ENCODE measurements at places on chromosomes 7 and 10. TPM values are rescaled to one million over a fixed set of nuclear protein-coding genes. Genes with fewer than 3 reads are reported as not detected.

- no peak overlapping the region for H3K27ac ChIP-seq
- no peak overlapping the region for H3K4me3 ChIP-seq
- no peaks in the 10 kb centered on the region for H3K36me3 ChIP-seq
- H3K27me3 ChIP-seq: peaks cover 3% of the 10 kb centered on the region
These were observed 8.3 kb downstream of the TRPV6 start for GRCh38 chr7:142876991-142877910.

DNA sequence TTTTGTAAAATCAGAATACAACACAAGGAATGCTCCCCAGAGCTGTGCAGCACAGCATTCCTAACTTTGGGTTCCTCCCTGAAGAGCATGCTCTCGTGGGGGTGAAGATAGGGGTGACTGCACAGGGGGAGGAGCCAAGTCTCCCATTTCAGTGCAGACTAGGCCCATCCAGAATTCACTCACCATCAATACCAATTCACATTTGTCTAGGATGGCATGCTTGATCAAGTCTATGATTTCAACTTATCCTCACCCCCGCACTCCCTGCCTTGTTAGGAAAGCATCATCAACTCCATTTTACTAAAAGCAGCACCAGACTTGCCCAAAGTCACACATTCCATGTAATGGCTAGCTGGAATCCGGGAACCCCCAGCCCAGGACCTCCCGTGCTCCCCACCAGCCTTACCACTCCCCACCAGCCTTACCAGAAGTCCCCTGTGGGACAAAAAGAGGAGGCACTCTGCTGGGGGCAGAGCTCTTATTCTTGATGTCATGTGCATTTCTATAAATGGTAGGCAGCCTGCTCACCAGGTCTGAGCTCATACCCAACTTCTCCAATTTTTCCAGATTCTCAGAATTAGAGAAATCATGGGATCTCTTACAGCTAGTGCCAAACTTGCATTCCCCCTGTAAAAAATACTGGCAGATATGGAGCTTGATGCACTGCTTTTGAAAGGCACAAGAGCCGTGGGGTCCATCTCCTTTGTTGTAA, 6.2 kb downstream of the PARP12 start:
- no peaks in the 10 kb centered on the region for H3K27me3 ChIP-seq
- no peak for DNase-seq
- H3K4me1 ChIP-seq: peaks cover 24% of the 10 kb centered on the region
- H3K4me3 ChIP-seq: no peak overlapping the region
- H3K36me3 ChIP-seq: peaks cover 5% of the 10 kb centered on the region

DNA sequence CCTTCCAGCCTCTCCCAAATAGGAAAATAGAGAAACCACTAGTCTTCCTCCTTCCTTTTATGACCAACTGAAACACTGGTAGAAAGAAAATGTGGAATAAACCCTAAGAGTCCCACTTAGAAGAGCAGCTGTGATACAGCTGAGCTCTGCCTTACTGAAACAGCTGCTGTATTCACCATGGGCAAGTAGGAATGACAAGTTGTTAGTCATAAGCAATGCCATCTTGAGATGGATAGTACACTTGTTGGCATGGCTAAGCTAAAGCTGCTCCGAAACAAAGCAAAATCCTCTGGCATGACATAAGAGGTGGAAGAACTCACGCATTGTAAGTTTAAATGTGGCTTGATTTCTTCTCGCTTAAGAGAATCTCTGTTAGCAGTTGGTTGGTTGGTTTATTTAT, 48.3 kb upstream of the TMEM236 start:
- H3K4me3 ChIP-seq: no peak overlapping the region
- H3K27ac ChIP-seq: no peak overlapping the region
- no peak for DNase-seq
- no peaks in the 10 kb centered on the region for H3K4me1 ChIP-seq

- peaks cover 8% of the 10 kb centered on the region for H3K4me1 ChIP-seq
- no peaks in the 10 kb centered on the region for H3K27me3 ChIP-seq
- H3K27ac ChIP-seq: no peak overlapping the region
- DNase-seq: no peak
- no peaks in the 10 kb centered on the region for H3K36me3 ChIP-seq
These were observed 3.2 kb upstream of the BLOC1S2 start for GRCh38 chr10:100289641-100290040.

DNA sequence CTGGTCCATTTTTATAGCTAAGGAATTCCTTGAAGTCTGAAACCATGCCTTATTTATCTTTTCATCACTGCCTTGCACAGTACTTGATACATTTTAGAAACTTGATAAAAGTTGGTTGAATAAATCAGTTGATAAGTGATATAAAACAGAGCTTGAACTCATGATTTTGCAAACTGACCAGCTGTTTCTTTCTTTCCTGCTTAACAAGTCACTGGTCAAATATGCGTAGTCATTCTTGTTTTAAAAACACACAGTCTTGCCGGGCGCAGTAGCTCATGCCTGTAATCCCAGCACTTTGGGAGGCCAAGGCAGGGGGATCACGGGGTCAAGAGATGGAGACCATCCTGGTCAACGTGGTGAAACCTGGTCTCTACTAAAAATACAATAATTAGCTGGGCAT, 6.3 kb downstream of the TPST1 start:
- no peaks in the 10 kb centered on the region for H3K27me3 ChIP-seq
- DNase-seq: no peak
- H3K36me3 ChIP-seq: no peaks in the 10 kb centered on the region
- H3K27ac ChIP-seq: no peak overlapping the region
- peaks cover 15% of the 10 kb centered on the region for H3K4me1 ChIP-seq
- H3K4me3 ChIP-seq: no peak overlapping the region

GRCh38 chr10:56624082-56624481, 263.0 kb upstream of the ZWINT start:
- DNase-seq: no peak
- peaks cover 16% of the 10 kb centered on the region for H3K4me1 ChIP-seq
- no peak overlapping the region for H3K4me3 ChIP-seq
- no peaks in the 10 kb centered on the region for H3K27me3 ChIP-seq
- H3K27ac ChIP-seq: no peak overlapping the region

DNA sequence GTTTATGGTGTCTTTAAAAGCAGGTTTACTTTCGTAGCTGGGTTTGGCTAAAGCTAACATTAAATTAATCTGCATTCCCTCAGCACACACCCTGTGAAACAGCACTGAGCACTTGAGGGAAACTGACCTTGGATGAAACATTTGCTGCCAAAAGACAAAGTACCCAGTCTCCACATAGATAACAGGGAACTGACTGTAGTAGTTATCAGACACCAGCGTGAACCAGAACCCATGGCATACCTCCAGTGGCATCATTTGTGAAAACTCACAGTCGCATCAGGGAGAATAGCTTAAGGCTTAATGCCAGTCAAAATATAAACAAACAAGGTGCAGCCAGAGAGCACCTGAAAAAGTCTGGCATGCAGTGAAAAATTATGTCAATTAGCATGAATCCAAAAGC, 357.8 kb upstream of the C7orf33 start:
- no peak overlapping the region for H3K27ac ChIP-seq
- no peak overlapping the region for H3K4me3 ChIP-seq
- H3K4me1 ChIP-seq: no peaks in the 10 kb centered on the region

- no peak overlapping the region for H3K4me3 ChIP-seq
- no peaks in the 10 kb centered on the region for H3K27me3 ChIP-seq
- no peaks in the 10 kb centered on the region for H3K36me3 ChIP-seq
- no peak for DNase-seq
- no peak overlapping the region for H3K27ac ChIP-seq
These were observed 254.6 kb downstream of the XPNPEP1 start for GRCh38 chr10:109668703-109669102.

DNA sequence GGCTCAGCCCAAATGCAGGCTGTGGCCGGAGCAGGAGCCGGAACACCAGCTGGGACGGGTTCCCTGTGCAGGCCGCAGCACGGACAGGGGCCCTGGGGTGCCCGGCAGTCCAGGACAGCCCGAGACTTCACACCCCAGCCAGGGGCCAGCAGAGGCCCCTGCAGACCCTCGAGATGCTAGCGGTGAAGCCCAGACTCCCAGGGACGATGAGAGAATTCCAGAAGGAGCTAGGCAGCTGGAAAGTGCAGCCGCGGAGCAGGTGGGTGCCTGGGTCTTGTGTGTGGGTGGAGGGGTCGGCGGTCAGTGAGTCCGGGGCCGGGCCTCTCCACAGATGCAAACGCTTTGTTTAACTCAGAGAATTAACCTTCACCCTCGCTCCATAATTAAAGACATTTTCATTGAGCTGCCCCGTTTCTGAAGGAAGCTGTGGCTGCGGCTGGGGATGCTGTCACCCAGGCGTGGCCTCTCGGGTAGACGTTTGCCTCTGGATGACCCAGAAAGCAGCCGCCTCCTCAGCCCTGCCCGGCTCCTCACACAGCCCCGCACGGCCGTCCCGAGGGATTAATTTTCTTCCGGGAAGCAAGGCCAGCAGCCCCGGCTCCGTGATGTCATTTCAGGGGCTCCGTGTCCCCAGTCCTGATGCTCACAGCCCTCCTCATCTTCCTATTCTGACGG, 26.5 kb downstream of the KNDC1 start:
- no peaks in the 10 kb centered on the region for H3K4me1 ChIP-seq
- no peak overlapping the region for H3K4me3 ChIP-seq
- no peaks in the 10 kb centered on the region for H3K36me3 ChIP-seq

GRCh38 chr7:144403649-144404061, at the start of gene NOBOX:
Gene NOBOX, minus strand, starts transcription at chr7:144403693.
- no peak for DNase-seq
- no peak within 1 kb of the TSS for H3K4me3 ChIP-seq
- no peaks in the 10 kb centered on the region for H3K27me3 ChIP-seq
- no peak within 1 kb of the TSS for H3K27ac ChIP-seq

GRCh38 chr7:35267411-35267810, 13.5 kb upstream of the TBX20 start:
- no peaks in the 10 kb centered on the region for H3K4me1 ChIP-seq
- H3K27me3 ChIP-seq: peaks cover 14% of the 10 kb centered on the region
- H3K4me3 ChIP-seq: no peak overlapping the region
- no peak for DNase-seq
- H3K36me3 ChIP-seq: no peaks in the 10 kb centered on the region
- H3K27ac ChIP-seq: no peak overlapping the region

DNA sequence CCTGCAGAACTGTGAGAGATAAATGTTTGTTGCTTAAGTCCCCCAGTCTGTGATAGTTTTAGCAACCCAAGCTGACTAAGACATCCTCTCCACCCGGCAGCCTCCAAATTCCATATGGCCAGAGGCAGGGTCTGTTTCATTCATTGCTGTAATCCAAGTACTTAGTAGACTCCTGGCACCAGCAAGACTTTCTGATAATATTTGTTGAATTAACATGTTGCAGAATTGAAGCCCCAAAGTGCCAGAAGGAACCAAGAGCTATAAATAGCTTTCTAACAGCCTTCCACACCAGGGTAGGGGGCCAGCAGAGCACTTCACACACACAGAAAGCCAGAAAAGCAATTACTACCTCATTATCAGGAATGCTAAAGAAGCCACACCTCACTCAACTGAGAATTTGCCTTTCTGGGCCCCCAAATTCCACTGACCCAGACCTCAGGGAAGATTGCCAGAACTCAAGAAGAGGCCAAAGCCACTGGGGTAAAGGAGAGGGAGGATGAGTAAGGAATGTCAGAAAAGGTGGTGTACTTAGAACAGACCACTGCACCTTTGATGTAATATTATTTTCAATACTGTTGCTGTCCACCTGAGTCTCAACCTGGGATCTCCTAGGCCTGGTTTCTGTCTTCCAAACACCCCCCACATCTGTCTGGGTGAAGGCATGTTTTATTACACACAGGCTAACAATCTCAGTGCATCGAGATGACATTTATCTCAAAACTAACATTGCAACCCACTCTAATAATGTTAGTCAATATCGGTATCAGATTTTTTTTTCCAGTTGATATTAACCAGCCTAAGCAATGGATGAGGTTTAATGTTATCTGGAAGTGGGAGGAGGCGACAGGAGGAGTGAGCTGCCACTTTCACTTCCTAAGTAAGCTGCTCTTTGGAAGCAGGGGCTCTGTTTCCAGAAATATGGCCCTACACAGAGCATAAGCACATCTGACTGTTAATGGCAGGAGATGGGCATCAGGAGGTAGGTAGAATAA, 5.5 kb downstream of the NOD1 start:
- peaks cover 9% of the 10 kb centered on the region for H3K4me1 ChIP-seq
- peak overlapping the region; percentile 53 for H3K27ac ChIP-seq
- no peak for DNase-seq
- no peak overlapping the region for H3K4me3 ChIP-seq
- H3K27me3 ChIP-seq: no peaks in the 10 kb centered on the region

SEC61A2 gene
- 8.1 TPM for polyA plus RNA-seq

MUC12 gene
- polyA plus RNA-seq: not detected

Measured in liver (tissue), 10 donors.